ENCODE measurements at places on chromosomes 12 and 14.

- peak; percentile 72 for DNase-seq
These were observed 340.3 kb upstream of the RGS6 start for GRCh38 chr14:71591929-71592328.

DNA sequence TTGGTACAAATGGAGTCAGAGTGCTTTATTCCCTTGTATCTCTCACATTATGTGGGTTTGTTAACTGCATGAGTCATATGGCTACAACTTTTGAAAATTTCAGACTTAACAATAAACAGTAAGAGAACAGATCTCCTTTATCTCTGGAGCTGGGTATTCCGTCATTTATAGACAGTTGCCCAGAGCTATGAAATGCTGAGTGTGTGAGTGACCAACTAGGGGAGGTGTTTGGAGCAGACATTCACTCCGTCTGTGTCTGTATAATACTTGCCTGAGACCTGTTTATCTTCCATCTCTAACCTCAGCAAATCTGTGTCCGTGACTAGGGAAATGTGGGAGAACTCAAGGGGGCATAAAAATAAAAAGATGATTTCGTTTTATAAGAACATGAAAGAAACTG is 279.9 kb upstream of the FAR2 start:
- DNase-seq = peak; percentile 92

DNA sequence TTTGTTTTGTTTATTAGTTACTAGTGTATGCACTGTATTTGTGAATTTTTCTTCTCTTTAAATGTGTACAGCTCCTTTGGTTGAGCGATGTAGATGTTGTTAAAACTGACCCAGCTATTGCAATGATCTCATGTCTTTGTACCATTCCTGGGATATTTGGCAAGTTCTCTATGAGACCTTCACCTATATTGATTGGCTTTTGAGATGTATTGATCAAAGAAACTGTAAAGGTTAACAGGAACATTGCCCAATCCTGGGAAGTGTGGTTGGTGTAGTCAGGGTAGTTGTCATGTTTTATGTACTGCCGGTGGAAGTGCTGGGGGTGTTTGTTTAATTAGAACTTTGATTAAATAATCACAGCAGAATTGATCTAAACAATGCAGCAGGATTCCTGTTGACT is 43.1 kb downstream of the ACSS3 start:
- no peak for DNase-seq

DNA sequence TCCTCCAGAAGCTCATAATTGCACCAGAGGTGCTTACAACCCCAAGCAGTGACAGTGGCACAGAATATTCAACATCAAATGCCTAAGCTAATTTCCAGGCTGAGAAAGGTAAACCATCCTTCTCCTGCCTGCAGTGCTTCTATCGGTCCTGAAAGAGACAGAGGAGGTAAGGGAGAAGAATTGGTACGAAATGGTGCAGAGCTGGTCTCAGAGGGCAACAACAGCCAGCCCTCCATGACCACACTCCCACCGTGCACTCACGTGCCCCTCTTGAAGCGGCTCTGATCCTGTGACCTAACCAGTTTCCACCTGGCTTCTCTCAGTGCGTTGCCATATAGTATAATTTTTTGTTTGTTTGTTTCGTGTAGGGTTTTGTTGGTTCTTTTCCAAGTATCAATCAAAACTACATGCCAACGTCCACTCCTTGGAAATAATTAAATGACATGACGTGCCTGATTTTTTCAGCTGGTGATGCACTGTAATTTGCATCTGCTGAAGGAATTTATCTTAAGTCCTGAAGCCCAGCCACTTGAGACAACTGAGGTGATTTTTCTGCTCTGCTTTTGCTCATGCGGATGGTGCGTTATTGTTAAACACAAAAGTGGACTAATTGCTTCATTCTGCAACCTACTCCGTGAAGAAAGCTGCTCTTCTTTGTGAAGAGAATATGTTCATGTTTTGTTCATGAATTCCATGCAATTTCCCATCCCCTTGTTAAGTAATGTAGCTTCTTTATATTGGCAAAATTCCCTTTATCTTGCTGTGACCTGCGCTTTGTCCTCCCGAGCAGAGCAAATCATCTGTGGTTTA is 1.3 kb upstream of the ATP2A2 start:
- no peak for DNase-seq

- peak; percentile 11 for DNase-seq
These were observed 2.5 kb upstream of the TEP1 start for GRCh38 chr14:20415782-20416206.

DNA sequence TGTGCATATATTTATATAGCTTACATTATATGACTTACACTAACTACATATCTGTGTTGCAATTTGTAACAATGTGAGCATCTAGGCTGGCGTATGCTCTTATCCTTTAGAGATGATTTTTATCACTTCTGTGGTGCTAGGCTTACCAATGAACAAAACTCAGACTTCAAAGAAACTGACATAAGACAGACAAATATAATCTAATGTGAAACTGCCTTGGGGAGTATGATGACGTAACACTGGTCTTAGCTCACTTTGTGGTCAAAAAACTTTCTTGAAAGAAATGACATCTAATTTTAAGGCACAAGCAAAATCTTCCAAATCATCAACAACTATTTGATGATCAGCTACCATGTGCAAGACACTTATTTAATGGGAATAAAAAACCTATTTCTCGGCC is 50.0 kb downstream of the SOX5 start:
- DNase-seq = no peak

GRCh38 chr14:100622224-100622623 is 35.0 kb upstream of the BEGAIN start:
- no peak for DNase-seq

GRCh38 chr12:22687361-22688076 is 62.5 kb downstream of the ETNK1 start:
- peak; percentile 7 for DNase-seq

DNA sequence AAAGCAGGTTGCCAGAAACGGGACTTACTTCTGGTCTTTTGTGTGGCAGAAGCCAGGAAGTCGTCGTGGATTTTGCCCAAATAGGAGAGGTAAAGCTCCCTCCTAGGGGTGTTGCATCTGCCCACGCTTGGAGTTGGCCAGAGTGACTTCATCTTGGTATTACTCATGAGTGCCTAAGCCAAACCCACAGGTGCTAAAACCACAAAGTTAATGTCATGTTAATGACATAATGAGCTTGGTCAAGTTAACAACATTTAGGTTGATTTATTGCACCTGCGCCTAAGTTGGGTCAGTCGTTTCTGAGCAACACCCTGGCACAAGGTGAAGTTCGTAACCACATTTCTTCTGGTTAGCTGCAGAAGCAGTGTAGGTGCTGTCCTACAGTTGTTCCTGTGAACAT is 225.2 kb downstream of the FUT8 start:
- no peak for DNase-seq

DNA sequence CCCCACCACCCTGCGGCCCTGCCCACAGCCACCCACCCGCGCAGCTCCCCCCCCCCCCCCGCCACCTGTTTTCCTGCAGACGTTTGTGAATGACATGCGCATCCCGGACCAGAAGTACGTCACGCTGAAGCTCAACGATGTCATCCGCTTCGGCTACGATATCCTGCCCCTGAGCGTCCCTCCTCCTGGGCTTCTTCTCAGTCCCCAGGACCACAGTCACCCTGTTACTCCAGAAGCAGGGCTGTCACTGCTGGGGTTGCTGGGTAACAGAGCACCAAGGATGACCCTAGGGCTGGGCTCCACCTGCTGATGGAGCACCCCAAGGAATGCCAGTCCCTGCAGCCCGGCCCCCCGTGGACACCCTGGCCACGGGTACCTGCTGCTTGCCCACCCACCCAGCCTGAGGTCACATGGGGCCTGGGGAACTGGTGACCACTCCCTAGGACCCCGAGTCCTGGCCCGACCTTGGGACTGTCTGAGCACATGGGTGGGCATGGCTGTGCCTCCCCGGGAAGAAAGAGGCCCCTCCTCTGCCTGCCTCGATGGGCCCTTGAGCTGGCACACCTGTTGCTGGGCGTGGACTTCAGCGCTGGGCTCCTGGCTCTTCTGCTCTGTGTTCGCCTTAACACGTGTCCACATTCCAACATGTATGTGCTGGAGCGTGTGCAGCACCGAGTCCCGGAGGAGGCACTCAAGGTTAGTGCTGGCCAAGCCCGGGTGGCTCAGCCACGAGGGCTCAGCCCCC is 12.9 kb downstream of the CEP170B start:
- peak; percentile 0 for DNase-seq

DNA sequence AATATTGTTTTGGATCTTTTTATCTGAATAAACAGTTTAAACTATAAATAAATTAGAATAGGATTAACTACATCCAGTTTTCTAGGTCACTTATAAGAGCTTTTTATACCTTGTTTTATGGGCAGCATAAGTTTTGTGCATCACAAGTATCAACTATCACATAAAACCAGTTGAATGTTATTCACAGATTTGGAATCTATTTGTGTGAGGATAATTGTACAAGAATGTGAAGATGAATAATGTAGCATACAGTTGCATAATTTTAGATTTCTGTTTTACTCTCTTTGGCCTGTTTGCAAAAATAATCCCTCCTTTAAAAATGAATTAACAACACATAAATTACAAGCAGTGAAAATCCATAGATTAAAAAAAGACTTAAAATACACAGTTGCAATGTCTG is 88.8 kb downstream of the SCFD1 start:
- DNase-seq = no peak

DNA sequence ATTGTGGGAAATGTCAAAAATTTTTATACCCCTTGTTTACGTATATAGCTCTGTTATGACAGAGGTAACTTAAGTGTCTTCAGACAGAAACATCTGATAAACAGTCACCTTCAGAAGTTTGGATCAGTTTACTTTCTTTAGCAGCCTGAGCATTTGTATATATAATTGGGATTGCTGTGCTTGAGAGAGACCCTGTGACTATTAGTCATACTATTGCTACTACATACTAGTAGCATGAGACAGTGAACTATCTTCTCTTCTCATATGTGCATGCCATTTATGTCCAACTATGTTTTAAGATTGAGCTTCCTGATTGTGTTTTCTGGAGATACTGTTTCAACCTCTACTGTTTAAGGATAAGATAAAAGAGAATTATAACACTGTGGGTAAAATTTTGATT is 101.5 kb downstream of the PDE6H start:
- DNase-seq = no peak

DNA sequence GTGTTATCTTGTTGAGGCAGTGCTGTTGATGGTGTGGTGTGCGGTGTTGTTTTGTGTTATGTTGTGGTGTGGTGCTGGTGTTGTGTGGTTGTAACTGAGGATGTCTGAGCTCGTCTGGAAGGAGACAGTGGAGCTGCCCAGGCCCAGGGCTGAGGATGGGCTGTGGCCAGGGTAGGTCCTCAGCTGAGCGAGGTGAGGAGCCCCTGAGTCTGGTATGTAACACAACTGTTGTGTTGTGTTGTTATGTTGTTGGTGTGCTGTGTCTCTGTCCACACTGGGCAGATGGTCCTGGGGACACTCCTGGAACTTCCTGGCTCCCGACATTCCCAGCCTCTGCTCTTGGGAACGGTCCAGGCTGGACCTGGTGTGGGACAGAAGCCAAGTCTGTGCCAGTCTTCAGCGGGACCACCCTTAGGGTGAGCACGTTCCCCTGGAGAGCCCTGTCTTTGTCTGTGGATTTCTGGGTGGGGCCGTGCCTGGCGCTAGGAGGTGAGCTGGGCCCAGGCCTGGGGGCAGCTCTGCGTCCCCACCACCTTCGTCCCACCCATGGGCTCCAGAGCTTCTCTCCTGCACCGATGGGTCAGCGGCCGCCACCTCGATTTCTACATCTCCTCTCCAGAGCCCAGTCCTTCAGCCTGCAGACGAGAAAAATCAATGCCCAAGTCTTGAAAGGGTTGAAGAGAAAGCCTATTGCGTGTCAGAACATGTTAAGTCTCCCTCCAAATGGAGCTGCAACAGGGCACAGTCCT is 27.4 kb upstream of the SFSWAP start:
- DNase-seq = no peak

DNA sequence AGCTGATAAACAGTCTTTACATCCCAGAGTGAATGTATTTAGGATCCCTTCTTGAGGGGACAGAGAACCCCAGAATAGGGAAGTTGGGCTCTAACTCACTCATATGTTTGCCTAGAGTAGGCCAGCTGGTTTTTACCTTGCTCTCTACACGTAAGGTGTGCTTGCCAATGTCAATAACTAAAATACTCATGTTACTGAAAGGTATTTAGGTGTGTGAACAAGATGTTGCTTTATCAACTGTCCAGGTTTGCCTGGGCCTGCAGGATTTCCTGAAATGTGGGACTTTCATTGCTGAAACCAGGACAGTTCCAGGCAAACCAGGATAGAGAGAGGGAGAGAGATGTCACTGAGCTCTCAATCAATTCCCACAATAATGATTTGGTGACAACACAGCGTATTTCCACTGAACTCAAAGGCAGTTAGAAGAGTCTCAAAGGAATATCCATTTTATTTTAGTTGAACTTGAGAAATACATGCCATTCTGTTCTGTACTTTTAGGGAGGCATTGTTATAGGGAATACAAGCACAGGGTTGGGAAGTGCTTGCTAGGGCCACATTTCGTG is 171.7 kb downstream of the NRXN3 start:
- DNase-seq = no peak

GRCh38 chr14:66643344-66643743 is 135.4 kb downstream of the GPHN start:
- no peak for DNase-seq

GRCh38 chr14:82067221-82067875 is 533.7 kb upstream of the SEL1L start:
- DNase-seq = no peak

GRCh38 chr14:79705126-79705894 is 506.0 kb downstream of the DIO2 start:
- no peak for DNase-seq

GRCh38 chr12:56980268-56980667 is 22.9 kb upstream of the RDH16 start:
- DNase-seq = no peak

GRCh38 chr14:99809859-99810558 is 16.8 kb downstream of the EML1 start:
- DNase-seq = no peak

- peak; percentile 84 for DNase-seq
These were observed 7.9 kb downstream of the HDAC7 start for GRCh38 chr12:47811581-47812484.

- no peak for DNase-seq
These were observed 182.5 kb upstream of the RASSF8 start for GRCh38 chr12:25775968-25776367.

DNA sequence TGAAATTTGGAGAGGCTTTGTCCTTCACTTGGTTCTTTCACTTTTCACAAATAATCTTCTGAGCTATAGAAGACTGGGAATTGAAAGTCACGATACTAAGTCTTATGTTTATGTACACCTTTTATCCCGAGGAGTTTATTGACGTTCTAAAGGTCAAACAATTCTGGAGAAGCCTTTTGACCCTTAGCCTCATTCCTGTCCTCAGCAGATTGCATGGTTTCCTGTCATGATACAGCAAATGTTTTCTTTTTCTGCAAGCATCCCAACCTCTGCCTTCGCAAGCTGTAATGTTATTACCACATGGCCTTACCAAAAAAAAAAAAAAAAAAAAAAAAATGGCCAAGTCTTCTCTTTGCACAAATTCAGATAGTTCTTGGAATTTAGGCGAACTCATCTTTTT is 411.7 kb upstream of the FLRT2 start:
- no peak for DNase-seq

- peak; percentile 7 for DNase-seq
These were observed 209.7 kb downstream of the ATXN7L3B start for GRCh38 chr12:74747305-74747704.

GRCh38 chr14:89342049-89342448 is 75.0 kb downstream of the FOXN3 start:
- DNase-seq = no peak

GRCh38 chr14:80164991-80165721 is 46.1 kb downstream of the DIO2 start:
- DNase-seq = peak; percentile 29
